ENCODE measurements at places on chromosomes 13 and 19. TPM values are rescaled to one million over a fixed set of nuclear protein-coding genes. Genes with fewer than 3 reads are reported as not detected.

- DNase-seq: peak; percentile 63
Measured at GRCh38 chr13:112859128-112859816, 109.7 kb upstream of the MCF2L start.

DNA sequence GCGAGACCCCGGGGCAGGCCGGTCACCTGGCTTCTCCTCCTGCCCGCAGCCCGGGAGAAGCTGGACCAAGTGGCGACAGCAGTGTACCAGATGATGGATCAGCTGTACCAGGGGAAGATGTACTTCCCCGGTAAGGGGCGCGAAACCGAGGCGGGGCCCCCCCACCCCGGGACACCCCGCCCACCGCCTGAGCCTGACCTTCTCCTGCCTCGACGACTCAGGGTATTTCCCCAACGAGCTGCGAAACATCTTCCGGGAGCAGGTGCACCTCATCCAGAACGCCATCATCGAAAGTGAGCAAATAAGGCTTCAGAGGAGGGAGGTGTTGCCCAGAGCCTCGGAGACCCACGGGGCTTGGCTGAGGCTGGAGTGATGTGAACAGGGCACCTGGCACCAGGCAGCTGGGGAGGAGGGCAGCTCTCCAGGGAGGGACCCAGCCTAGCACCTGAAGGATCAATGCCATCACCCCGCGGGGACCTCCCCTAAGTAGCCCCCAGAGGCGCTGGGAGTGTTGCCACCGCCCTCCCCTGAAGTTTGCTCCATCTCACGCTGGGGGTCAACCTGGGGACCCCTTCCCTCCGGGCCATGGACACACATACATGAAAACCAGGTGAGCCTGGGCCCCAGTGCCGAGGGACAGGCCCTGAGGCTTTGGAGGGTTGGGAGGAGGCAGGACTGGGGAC, 629 bp downstream of the IZUMO4 start:
- DNase-seq: no peak

GRCh38 chr13:101013245-101013644, 338.6 kb upstream of the TMTC4 start:
- DNase-seq: no peak

- DNase-seq: no peak
Measured at GRCh38 chr13:107006661-107007060, 438.7 kb upstream of the ARGLU1 start.

DNA sequence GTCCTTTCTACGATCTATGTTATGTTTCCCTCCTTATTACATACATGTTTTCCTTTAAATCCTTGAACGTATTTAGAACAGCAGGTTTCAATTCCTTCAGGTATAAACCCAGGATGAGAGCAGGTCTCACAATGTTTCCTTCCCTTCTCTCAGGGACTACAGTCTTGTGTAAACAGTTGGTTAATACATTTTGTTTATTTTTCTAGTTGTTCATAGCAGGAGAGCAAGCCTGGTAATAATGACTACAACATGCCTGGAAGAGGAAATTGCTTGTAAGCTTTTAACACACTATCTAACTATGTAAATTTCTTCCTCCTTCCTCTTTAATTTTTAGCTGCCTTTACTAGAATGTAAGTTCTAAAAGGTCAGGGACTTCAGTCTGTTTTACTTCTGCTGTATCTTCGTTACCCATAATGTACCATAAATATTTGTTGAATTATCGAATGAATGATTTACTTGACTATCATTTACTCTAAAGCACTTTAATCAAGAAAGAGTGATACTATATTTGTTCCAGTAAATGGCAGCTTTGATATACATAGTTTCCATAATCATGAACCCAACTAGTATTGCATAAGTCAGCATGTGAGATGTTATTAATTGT, 28.9 kb upstream of the TNFRSF19 start:
- DNase-seq: no peak

GRCh38 chr19:640606-641189, 1.0 kb downstream of the FGF22 start:
- DNase-seq: no peak

DNA sequence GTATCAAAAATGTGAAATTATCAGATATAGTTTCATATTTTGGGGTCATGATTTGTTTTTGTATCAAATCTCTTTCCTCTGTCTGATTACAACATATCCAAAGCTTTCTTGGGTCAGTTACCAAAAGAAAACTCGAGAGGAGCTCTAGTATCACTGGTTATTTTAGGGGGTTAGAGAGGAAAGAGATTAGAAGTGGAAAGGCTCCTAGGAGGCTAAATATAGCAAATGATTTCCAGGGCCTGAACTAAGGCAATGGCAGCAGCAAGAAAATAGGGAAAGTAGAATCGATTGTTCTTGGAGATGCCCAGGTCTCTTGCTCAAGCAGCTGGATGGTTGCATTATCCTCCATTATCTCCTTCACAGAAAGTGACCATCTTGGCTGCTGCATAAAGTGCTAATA, 72.9 kb downstream of the NHLRC3 start:
- no peak for DNase-seq

- DNase-seq: peak; percentile 73
Measured at GRCh38 chr19:16013181-16013850, 63.0 kb upstream of the TPM4 start.

DNA sequence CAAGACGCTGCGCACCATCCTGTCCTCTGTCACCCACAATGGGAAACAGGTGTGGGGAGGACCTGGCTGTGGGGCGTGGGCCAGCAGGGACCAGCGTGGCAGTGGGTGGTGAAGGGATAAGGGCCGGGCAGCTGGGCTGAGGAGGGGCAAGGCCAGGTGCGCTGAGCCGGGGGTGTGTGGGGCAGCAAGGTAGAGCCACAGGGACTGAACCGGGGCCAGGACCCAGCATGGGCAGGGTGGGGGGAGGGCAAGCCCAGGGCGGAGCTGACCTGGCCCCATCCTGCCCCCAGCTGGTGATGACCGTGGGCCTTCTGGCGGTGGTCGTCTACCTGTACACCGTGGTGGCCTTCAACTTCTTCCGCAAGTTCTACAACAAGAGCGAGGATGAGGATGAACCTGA, 37.7 kb downstream of the MAP4K1 start:
- no peak for DNase-seq

DNA sequence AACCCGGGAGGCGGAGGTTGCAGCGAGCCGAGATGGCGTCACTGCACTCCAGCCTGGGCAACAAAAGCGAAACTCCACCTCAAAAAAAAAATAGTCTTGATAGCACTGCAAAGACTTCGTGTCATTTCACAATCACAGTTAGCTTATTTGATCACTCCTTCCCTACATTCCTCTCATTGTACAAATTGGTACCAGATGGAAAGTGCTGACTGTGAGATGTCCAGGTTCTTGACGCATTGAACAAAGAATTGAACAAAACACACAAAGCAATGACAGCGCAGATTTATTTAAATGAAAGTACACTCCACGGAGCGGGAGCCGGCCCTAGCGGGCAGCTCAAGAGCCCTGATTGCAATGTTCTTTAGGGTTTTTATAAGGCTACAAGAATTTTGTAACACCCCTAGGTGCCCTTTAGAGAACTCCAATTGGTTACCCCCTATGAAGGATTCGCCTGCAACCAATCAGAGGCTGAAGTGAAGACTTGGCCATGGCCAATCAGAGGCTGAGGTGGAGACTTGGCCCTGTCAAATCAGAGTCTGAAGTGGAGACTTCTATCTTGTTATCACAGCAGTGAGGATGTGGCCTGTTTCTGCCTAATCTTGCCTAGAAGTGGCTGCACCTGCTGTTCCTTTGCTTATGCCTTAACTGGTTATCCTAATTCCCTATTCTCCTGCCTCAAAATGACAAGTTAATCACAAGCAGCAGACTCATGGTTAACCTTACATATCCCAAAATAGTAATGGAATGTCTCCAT, 16.7 kb downstream of the ZNF556 start:
- DNase-seq: no peak

GRCh38 chr13:113907635-113908617, 44.0 kb upstream of the GAS6 start:
- DNase-seq: no peak

- no peak for DNase-seq
Measured at GRCh38 chr13:21338639-21339278, 120.3 kb downstream of the ZDHHC20 start.

DNA sequence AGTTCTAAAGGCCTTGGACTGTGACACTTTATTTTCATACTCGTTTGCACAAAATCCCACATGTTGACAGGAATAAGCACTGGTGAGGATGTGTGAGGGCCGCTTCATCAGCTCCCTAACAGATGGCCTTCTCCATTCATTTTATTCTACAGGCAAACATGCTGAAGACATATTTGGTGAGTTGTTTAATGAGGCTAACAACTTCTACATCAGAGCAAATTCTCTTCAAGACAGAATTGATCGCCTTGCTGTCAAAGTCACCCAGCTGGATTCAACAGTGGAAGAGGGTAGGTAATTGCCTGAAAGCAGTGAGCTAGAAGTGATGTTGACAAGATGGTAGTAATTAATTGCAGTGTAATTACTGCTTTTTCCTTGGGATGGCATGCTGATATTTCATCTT, 95.7 kb downstream of the GPR12 start:
- no peak for DNase-seq

- DNase-seq: no peak
Measured at GRCh38 chr19:29139227-29139626, 73.7 kb downstream of the UQCRFS1 start.

- DNase-seq: no peak
Measured at GRCh38 chr19:15570420-15570819, 44.6 kb upstream of the CYP4F8 start.

GRCh38 chr19:43700395-43701000, 15.4 kb upstream of the IRGC start:
- DNase-seq: no peak

- DNase-seq: no peak
Measured at GRCh38 chr13:73859841-73860240, 274.4 kb downstream of the KLF12 start.

GRCh38 chr13:29654843-29655547, 59.5 kb upstream of the SLC7A1 start:
- DNase-seq: no peak

The ADPRHL1 gene
- total RNA-seq: 8.8 TPM

The ZNF546 gene
- 2.0 TPM for total RNA-seq

The ZNF653 gene
- 6.8 TPM for total RNA-seq

The BORA gene
- total RNA-seq: 4.5 TPM

The SHISA7 gene
- total RNA-seq: not detected

The CYP4F2 gene
- not detected for total RNA-seq

The MTRF1 gene
- total RNA-seq: 11.0 TPM

The UNC13A gene
- total RNA-seq: 2.0 TPM

The MEGF8 gene
- 54.4 TPM for total RNA-seq

The APC2 gene
- 3.9 TPM for total RNA-seq

The ZNF540 gene
- 1.4 TPM for total RNA-seq

The TMTC4 gene
- 11.5 TPM for total RNA-seq

The ICAM5 gene
- 9.3 TPM for total RNA-seq
